ENCODE measurements at places on chromosomes 3 and 15.

DNA sequence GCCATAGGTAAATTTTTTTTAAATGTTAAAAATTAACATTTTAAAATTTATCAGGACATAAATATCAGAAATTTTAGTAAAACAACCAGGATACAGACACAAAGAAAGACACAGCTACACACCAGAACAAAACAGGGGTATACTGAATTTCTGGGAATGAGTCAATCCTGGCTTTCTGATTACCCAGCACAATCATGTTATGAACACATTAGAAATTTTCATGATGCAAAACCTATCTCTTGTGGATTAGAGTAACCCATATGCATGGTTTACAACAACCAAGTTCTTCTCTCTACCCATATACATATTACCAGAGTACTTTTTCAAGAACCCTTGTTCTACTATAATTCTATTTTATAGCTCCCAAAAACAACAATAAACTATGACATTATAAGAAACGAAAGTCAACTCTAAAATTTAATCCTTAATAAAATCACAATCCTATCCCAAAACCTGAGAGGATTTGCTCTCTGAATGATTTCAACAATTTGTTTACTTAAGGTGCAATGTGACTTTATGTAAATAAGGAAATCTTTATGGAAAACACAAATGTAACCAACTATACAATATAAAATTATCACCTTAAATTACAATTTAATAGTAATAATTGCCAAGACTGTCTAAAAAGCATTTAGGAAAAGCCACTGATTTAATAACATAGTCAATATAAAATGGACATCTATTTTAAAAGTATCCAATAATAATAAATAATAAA is 184.5 kb downstream of the TBC1D5 start:
- no peak for DNase-seq

DNA sequence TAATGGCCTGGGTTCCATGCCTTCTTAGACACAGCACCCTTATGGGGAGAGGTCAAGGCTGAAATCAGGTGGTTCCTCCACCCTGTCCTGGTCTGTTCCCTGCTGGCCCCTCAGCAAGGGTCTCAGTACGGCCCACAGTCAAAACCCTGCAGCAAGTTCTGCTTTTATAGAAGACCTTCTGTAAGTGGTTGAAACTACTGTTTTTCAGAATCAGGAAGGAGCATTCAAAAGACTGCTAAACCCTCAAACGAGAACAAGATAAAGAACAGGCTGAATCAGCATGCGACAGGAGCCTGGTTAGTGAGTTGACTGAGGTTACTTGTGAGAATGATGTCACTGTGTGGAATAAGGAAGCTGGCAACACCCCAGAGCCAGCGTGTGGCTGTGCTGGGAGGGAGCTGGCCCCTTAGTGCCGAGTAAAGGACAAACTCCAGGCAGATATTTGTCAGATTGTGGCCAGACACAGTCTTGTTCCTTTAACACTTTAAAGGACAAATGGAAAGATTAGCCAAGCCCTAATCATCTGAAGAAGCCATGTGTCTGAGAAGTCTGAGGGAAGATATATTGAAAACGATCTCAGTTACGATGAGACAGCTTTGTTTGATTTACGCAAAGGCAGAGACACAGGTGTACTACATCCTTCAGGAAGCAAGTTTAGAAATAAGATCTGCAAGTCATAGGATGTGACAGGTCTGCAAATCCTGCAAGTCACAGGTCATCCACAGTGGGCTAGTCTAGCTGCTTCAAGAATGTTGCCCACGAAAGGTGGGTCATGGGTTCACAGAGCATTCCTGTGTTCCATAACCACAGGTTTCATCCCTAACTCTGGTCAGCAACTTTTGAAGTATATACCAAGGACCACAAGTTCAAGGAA is 54.0 kb downstream of the B3GNT5 start:
- peak; percentile 26 for DNase-seq

GRCh38 chr3:112333002-112333380 is at the start of gene CD200:
CD200 (plus strand) TSS chr3:112333156; CDS start chr3:112333213, 57 bp downstream.
- peak; percentile 24 for DNase-seq

DNA sequence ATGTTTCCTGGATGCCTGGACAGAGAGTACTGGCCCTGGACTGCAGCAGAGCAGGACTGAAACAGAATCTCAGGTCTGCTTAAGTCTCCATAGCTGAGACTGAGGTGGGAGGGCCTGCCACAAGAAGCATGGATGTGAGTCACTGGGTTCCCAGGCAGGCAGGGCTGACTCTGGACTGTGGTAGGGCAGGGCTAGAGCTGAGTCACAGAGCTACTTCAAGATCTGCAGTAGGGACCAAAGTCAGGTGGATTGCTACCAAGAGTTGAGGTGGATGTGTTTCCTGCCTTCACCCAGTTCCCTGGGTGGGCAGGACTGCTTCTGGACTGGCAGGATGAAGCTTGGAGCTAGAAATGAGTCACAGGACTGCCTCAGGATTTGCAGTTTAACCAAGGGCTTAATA is 282.9 kb downstream of the AGBL1 start:
- no peak for DNase-seq

GRCh38 chr3:8512234-8512633 is 10.6 kb downstream of the LMCD1 start:
- DNase-seq = no peak

GRCh38 chr3:194736277-194736895 is 50.7 kb downstream of the FAM43A start:
- no peak for DNase-seq

DNA sequence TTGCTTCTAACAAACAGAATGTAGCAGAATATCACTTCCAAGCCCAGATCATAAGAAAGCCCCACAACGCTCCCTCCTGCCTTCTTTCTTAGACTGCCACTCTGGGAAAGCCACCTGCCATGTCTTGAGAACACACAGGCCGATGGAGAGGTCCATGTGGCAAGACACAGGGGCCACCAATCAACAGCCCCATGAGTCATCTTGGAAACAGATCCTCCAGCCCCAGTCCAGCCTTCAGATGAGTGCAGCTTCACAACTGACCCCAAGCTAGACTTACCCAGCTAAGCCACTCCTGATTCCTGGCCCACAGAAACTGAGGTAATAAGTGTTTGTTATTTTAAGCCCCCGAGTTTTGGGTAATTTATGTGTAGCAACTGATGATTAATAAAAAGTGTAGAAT is 39.7 kb downstream of the PTH1R start:
- DNase-seq = no peak

- DNase-seq = no peak
These were observed 371.9 kb upstream of the RARB start for GRCh38 chr3:25056036-25056755.

- peak; percentile 15 for DNase-seq
These were observed 1.9 kb upstream of the ALS2CL start for GRCh38 chr3:46695177-46695961.

DNA sequence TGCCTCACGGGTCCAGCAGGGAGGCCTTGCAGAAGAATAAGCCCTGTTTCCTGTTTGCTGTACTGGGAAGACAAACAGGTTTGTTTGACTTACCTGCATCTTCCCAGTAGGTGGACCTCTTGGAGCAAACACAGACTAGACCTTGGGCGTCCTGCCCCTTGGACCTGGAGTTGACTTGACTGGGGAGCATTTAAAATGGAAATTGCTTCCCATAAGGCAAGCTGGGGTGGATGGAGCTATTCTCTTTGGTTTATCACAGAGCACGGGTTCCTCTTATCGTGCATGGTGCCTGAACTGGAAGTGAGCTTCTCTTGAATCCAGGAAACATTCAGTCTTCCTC is 151.4 kb downstream of the RPLP1 start:
- DNase-seq = no peak

DNA sequence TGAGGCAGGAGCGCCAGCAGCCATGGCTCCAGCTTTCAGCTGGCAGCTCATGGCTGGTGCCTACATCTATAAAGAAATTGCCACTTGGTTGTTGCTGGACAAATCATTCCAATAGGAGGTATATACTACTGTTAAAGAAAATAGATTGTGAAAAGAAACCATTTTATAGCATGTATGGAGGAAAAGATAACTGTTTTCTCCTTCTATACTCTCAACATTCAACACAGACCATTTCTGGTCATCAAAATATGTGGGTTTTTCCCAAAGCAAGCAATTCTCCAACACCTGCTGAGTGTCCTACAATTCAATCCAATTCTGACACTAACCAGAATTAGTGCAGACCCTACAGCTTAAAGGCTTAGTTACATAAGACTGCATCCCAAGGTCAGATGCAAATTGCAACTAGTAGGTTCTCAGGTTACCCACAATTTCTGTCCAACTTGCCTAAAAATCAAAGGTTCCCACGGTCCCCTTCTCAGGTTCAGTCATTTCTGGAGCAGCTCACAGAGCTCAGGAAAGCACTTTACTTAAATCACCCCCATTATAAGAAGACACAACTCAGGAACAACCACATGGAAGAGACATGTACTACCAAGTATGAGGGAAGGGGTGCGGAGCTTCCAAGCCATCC is 42.4 kb upstream of the STRIT1 start:
- no peak for DNase-seq

DNA sequence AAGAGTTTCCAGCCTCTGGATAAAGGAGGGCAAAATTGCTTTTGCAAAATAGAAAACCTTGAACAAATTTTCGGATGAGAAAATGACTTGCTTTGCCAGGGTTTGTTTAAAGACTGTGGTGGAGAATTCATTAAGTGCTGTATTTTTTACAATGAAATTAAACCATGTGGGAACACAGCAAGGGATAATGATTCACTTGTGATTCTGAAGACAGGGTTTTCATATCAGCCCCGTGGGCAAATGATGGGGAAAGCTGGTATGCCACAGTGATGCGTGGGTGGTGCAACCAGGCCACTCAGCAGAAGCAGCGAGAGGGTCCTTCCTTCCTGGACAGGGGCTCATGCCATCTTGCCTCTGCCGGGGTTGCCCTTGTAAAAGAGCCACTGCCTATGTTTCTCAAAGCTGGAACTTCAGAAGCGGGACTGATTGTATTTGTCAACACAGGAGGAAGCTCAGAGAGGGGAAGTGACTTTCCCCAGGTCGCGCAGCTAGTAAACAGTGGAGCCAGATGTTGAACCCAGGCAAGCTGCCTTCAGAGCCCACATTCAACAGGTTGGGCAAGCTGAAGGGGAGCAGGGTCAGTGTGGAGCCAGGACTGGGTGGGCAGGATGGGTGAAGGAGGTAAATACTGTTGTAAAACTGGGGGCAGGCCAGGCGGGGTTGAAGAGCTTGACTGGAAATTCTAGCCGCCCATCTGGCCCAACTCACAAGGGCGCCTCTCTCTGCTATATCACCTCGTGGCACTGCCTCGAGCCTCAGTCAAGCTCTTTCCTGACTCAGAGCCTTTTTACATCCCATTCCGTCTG is 79.1 kb downstream of the TOP2B start:
- DNase-seq = no peak

DNA sequence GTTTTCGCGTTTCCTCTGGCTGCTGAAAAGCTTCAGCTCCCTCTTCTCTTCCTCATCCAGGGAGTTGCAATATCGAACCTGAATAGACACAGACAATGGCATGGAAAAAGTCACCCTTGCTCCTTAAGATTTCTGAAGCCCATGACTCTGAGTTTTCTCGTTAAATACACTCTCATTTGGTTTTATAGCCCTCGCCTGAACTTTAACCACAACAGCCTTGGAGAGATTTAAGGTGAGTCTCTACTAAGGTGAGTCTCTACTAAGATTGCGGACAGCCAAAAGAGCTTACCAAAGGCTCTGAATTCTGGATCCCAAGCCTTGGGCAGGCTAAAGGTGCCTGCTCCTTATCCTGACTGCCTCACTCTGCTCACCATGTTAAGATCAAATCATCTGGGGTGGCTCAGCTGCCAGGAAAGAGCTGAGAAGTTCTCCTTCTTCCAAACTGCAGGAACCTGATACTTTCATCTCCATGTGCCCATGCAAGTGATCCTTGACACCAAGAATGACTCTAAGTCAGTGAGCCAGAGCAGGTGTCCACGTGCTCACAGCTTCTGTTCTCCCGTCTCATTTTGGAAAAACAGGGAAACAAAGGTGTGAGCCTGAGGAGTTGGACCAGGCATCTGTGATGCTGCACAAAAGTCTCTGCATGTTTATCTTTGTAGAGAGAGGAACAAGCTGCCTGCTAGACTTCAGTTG is 65.1 kb downstream of the PRICKLE2 start:
- DNase-seq = no peak

DNA sequence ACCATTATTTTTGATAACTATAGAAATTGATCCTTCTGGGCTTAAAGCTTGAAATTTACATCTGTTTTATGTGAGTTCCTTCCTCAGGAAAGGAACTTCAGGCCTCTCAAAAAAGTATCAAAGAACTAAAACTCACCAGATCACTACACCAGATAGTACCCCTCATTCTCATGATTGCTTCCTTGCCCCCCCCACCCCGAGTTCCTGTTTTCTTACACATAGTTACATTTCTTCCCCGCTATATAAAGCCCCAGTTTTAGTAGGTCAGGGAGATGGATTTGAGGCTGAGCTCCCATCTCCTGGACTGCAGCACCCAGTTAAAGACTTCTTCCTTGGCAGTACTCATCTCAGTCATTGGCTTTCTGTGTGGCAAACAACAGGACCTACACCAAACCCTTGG is 80.3 kb upstream of the HRH1 start:
- no peak for DNase-seq

DNA sequence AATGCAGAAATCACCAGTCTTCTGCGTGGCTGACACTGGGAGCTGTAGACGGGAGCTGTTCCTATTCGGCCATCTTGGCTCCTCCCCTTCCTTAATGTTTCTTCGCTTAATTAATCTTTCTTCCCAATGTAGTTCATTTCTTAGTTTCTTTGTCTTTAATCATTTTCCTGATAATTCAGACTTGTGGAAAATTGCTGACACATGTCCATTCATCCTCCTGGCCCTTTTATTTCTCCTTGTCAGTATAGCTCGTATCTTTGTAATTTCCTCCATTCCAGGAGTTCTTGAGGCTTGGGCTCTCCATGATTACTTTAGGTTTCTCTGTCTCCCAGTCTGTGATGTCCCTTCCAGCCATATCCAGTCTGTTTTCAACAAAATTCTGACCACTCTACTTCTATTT is 98.7 kb downstream of the UBE2E2 start:
- DNase-seq = no peak

DNA sequence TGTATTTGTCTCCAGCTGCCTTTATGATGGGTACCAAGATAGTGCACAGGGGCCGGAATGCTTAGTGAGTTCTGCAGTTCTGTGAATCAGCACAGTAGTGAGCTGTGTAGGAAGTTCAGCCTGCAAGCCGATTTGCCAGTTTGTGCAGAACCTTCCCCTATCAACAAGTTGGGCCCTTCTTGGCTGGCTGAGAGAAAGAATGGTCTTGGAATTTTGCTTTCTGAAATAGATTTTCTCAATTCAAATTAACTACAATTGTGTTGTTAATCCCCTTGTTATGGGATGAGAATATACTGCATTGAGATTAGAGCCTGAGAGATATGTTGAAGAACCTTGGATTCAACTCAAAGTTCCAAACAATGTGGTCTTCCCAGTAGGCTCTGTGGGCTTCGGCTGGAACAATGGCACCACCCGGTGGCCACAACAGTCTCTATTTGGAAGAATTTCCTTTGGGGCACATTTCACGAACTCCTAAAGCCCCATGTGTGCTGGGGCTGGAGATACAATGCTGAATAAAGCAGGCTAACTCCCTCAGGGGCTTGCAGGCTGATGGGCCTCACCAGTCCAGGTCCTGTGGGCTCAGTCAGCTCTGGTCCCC is 59.1 kb downstream of the TRIM42 start:
- DNase-seq = no peak
